CD4-positive, alpha-beta T cell treated with Interleukin-6 at 100 ng/mL for 8 hours (primary cell): ENCODE measurements at places on chromosomes 12 and 14.

- DNase-seq, result peak; percentile 53
Observed at GRCh38 chr12:46661110-46661845, 164.5 kb downstream of the SLC38A4 start.

- DNase-seq, result no peak
Observed at GRCh38 chr14:100747021-100747586, 20.4 kb downstream of the DLK1 start.

DNA sequence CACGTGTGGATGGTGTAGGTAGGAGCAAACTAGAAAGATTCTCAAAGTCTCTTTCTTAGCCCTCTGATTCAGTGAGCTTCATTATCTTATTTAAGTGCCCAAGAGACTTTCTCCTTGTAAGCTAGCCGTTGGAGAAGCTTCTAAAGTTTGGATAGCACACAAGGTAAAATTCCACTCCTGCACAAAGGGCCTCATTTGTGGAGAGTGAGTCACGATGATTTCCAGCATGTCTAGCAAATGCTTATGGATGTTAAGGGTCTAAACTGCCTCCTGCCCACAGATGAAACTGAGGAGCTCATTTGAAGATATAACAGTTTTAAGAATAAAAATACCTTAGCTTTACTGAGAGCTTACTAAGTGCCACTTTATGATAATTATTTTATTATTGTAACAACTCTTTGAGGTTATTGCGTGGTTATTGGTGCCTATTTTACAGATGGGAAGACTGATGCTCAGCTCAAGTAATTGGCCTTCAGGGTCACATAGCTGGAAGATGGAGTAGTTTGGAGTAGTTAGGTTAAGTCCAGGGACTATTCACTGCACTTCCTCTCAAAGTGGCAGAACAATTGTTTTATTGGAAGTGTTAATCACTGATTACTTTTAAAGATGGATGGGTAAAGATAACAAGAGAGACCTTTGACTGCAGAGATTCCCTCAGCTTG lies 78.7 kb upstream of the HIF1A start:
- no peak for DNase-seq

DNA sequence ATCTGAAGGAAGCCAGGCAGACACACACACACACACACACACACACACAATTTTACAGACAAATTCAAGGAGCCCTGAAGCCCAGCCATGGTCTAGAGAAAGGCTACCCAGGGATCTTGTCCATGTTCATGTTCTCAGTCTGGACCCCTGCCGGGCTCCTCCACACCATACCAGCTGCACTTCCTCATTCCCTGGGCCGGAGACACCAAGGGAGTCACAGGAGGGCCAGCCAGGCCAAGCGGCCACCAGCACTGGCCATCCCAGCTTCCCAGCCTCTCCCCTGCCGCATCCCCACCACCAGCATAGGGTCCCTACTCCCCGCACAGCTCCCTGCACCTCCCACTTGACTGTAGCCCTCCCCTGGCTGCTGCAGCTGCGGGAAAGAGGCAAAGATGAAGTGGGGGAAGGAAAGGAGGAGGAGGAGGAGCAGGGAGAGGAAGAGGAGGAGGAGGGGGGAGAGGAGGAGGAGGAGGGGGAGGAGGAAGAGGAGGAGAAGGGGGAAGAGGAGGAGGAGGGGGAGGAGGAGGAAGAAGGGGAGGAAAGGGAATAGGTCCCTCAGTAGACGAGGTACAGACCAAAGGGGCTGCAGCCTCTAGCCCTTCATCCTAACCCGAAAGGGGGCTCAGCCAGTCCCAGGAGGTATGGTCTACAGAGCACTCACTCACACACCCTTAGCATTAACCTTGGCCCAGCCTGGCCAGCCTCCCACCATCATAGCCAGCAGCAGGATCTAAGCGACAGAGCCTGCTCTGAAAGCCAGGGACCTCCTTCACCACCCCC lies 293.2 kb downstream of the DPF3 start:
- no peak for DNase-seq

DNA sequence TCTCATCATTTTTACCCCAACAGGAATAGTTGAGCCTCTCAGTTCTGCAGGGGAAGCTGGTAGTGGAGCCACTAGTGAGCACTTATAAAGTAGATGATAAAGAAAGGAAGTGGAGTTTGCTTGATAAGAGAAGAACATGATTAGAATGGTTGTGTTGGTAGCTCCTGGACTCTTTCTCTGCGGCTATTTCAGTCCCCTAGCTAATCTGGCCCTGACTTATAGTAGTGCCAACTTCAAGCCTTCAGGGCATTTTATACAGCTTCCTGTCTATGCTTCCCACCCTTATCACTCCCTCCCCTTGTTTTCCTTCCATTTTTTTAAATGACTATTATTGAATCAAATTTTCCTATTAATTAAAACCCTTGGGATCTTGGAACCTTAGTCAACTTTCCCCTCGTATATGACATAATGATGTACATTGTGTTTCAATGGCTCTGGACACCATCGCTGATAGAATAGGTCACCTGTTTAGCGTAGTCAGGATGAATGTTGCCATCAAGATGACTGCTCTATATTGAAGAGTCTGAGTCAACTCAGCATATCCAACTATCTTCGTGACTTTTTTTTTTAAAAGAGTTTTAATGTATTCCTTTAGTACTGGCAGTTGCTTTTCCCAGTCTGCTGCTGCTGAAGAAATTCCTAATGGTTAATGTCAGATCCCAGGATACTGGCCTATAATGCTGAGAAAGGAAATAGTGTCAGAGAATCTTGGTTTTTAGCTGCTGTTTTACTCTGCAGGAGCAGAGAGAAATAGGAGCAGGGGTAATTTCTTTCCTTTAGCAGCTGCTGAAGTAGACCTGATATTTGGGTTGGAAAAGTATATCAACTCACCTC lies 16.2 kb upstream of the PCNX1 start:
- DNase-seq, result no peak

GRCh38 chr12:19539836-19540235 lies 100.5 kb downstream of the AEBP2 start:
- no peak for DNase-seq

- no peak for DNase-seq
Observed at GRCh38 chr12:69719336-69720316, 19.0 kb upstream of the RAB3IP start.

DNA sequence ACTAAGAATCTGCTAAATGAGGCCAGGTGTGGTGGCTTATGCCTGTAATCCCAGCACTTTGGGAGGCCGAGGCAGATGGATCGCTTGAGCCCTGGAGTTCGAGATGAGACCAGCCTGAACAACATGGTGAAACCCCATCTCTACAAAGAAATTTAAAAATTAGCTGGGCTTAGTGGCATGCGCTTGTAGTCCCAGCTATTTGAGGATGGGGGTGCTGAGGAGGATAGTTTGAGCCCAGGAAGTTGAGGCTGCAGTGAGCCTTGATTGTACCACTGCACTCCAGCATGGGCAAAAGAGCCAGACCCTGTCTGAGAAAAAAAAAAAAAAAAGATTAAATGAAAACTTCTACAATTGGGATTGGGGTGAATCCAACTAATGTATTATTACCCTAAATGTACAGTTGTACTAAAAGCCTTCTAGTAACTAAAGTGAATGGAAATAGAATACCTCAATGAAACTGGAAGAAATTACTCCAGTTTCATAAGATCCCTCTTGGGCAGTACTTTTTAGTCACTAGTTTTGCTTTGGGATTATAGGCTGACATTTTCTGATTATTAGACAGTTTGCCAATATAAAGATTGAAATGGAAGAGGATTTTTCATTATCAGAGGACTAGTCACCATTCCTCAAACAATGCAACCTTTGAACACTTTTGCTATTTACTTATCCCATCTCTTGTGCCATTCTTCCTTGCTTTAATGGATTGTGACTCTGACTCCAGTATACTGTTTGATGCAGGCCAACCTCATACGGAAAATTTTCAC lies 14.3 kb downstream of the COCH start:
- DNase-seq, result no peak

DNA sequence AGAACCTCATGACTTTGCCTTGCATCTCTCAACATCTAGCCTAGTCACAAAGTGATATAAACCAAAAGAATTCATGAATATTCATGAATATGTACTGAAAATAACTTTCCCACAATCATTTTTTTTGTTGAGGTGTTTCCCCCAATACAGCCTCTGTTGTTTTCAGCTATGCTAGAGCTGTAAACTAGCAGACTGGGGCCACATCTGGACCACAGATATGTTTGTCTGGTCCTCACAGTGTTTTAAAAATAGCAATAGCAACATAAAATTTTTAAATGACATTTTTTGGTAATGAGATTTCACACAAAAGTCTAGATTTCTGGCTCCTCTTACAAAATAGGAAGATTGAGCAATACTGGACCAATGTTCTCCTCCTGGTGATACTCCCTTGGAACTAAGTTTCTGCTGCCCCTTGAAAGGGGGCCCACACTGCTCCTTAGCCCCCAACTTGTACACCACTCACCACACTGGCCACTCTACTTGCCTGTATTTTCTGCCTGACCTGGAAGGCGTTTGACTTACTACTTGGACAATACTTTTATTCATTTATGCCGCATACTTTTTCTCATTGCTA lies 81.2 kb downstream of the BMP4 start:
- DNase-seq, result no peak
